ENCODE measurements at places on chromosomes 7 and 10.

DNA sequence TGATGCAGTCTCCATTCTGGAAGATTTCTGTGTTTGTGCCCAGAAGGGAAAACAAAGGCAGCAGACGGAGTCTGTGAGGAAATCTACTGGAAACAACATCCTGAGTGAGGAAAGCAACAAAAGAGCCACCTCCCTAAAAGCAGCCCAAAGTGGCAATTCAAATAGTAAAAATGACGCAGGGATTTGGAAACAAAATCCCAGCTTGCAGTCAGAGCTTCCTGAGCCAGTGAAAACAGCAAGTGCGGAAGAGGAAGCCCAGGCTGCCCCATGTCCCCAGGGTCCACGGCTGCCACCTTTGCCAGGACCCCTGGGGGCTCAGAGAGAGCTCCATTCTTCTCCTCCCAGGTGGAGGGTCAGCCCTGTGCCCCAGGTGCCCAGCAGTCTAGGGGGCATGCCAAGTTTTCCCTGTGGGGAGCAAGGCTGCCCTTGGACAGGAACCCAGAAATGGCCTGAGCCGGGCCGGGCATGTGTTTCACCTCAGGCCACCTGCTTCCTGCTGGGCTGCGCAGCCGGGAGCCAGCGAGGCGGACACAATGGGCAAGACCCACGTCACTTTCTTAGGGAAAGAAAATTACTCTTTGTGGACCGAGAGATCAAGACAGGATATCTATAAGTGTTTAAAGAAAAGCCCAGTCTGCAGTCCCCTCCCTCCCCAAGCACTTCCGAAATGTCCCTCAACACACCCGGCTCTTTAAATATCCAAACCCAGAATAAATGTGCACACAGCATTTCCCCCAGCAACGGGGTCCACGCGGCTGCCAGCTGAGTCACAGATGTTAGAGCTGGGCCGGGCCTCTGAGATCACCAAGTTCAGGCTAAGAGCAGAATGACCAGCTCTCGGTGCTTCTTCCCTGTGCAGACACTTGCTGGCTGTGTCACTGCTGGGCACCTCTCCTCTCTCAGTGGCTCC, 231.1 kb downstream of the ARHGAP12 start:
- DNase-seq, result no peak

GRCh38 chr10:80184291-80184690, 21.0 kb downstream of the ANXA11 start:
- no peak for DNase-seq

DNA sequence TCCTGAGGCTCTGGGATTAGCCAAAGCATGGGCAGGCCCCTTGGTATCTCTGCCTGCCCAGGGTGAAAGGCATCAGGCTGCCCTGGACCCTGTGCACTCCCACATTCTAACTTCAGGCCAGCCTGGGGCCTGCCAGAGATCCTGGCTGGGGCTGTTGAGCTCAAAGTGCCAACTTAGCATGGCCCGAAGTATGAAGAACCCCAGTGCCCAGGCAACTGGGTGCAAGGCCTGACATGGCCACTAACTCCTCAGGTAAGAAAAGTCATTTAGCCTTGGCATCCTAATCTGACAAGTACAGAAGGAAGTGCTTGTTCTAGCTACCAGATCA, 43.2 kb downstream of the FAM53B start:
- DNase-seq, result no peak

- DNase-seq, result no peak
Measured at GRCh38 chr10:77925795-77926565, 575 bp downstream of the DLG5 start.

GRCh38 chr7:123327661-123328060, 127.9 kb upstream of the SLC13A1 start:
- DNase-seq, result no peak

DNA sequence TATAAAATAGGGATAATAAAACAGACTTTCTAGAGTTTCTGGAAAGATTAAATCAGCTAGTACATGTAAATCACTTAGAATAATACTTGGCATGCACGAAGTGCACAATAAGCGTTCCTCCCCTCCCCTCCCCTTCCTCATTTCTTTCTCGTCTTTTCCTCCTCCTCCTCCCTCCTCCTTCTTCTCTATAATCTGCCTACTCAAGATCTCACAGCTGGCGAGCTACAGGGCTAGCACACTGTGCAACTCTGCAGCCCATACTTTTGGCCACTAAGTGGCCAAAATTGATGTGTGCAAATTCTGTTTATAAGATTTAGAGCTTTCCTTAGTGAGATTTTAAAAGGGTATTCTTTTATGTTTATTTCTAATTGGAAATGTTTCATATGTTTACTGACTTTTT, 565.3 kb downstream of the PHTF2 start:
- no peak for DNase-seq

- no peak for DNase-seq
Measured at GRCh38 chr10:43114743-43115611, 23.3 kb upstream of the CSGALNACT2 start.

DNA sequence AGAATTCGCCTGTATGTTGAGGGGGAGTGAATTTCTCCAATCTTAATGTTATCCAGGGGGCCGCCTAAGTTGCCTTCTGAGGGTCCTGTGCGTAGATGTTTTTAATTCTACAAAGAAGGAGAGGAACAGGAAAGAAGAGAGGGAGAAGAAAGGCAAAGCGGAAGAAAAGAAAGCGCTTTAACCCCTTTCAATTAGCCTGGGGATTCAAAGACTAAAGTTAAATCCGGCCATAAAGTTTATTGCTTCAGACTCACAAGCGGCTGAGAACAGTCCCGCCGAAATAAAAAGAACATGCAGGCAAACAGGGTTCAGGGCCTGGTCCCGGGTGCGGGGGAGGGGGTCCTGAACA, 4.5 kb downstream of the HOXA5 start:
- DNase-seq, result no peak

DNA sequence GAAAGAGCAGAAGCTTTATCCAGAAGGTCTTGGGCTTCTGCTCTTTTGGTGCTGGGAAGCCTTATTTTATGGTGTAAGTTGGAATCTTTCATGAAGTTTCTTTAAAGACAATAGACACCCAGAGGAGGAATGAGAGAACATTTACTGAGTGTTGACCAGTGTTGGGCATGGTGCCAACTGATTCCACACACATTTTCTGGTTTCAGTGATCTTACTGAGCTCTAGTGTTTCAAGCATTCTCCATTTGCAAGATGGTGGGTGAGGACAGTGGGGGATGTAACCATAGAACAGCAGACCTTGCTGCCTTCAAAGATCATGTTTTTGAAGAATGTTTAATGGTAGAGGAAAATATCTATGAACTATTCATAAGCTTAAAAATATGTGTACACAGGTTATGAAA, 114.6 kb downstream of the LRMDA start:
- no peak for DNase-seq

DNA sequence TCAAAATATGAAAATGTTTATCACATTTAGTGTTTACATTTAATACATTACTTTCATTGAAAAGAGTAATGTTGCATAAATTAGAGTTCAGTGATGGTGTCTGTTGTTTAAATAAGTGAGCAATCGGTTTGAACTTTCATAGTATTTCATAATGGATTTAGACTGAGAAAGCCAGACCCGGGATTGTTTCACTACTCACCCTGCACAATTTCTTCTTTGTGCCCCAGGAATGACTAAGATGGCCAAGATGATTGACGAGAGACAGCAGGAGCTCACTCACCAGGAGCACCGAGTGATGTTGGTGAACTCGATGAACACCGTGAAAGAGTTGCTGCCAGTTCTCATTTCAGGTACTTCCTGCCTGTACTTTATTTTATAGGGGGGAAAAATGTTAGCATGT, 74.6 kb downstream of the VCL start:
- DNase-seq, result no peak

DNA sequence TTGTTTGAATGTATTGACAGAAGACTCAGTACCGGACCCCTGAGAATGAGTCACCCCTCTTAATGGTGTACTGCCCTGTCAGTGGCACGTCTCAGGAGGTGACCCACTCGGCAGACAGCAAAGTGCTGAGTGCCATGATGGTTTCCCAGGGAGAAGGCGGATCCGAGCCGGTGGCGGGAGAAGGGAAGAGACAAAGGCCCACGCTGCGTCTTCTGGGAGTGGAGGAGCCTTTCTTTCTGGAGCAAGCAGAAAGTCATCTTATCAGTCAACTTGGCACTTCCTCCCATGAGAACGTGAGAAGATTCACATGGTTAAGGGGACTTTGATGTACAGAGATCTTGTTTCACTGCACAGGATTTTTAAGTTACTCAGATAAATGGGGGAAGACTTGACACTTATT, 14.6 kb upstream of the PPP2R2D start:
- no peak for DNase-seq

DNA sequence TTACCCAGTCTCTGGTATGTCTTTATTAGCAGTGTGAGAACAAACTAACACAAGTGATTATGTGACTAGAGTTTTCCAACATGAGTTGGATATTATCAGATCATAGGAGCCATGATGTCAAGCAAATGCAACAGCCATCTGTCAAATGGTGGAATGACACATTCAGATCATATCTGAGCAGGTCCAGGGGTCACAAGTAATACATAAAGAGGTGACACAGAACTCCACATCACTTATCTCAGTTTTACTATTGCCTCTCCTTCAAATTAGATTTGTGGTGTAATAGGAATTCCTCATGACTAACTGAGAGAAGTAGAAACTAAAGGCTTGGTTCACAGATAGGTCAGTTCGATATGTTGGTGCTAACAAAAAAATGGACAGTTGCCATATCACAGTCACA, 12.2 kb upstream of the SAMD9L start:
- no peak for DNase-seq
